NCI-H187 (cell line): ENCODE measurements at places on chromosomes 4 and X.

DNA sequence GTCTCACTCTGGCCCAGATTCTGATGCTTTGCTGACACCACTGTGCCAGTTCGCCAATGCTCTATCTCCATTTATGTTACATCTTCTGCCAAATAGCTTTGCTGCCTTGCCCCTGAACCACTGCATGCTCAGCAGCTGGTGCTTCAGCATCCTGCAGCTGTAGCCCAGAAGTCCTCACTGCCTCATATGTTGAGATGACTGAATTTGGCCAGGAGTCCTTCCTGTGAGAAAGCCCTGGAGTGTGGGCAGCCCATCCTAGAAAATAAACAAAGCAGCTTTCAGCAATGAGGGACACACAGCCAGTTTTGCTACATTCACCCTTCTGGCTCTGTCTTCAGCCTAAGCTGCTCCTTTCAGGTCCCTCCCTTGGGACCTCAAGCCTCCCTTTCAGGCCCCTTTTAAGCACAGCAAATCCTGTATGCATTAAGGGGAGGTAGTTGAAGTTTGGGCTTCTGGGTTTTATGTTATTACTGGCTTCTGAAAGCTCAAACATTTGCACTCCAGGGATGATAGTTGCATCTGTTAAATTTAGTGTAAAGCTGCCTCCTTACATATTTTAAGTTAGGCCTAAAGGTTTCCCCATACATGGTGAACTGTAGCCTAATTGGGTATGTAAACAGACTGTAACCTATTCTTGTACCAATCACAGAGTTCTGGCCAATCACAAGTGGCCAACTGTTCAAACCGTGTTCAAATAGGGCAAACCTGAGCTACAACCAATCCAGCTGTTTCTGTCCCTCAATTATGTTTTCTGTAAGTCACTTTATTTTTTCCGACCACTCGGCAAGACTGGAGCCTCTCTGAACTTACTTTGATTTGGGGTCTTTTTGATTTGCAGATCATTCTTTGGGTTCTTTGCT is 2.1 kb upstream of the TMEM165 start:
- DNase-seq: no peak

GRCh38 chr4:1204286-1204827 is 32.0 kb upstream of the SPON2 start:
- no peak for DNase-seq

- no peak for DNase-seq
These were observed 79.5 kb upstream of the SLIT2 start for GRCh38 chr4:20172070-20172760.

GRCh38 chr4:139808808-139809756 is 143.5 kb downstream of the MGST2 start:
- no peak for DNase-seq

DNA sequence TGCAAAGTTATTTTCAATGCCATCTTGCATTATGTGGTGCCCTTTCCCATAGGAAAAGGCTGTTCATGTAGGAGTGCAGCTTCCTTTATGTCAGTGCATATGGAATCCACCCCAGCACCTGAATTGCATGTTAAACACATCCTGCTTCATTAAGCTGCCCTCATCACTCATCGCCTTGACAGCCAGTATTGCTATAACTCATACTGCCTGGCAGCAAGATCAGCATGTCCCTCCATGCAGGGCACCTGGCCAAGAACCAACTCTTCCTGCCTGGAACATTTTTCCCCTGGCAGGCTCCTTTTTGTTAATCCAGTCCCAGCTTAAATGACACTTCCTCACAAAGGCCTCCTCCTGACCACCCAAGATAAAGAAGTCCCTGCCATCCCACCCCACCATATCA is 23.5 kb upstream of the CA5B start:
- DNase-seq: no peak

DNA sequence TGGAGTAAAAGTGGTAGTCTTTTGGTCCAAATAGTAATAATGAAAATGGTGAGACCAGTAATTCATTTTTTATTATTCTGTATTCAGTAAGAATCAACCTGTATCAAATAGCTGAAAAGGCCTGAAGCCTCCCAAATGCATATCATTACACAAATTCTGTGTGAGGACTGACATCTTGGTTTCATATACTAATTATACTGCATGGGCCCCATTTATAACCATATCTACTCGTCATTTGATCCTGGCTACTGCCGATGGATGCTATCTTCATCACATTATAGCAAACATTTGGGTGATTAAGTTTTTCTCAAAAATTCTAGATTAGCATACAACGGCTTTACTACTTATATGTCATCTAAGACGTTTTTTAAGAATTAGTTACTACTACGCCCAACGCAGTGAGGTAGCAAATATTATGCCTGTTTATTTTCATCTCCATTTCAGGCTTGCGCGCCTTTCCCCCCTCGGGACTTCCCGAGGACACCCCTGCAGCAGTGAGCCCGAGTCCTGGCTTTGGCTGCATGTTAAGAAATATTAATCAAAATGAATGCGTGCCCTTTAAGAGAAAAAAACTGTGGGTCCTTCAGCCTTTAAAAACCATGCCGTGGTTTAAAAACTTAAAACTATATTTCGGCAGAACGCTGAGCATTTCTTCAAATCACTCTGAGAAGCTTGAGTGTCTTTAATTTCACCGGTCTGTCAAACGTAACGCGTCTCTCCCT is 814 bp upstream of the MMAA start:
- DNase-seq: no peak

DNA sequence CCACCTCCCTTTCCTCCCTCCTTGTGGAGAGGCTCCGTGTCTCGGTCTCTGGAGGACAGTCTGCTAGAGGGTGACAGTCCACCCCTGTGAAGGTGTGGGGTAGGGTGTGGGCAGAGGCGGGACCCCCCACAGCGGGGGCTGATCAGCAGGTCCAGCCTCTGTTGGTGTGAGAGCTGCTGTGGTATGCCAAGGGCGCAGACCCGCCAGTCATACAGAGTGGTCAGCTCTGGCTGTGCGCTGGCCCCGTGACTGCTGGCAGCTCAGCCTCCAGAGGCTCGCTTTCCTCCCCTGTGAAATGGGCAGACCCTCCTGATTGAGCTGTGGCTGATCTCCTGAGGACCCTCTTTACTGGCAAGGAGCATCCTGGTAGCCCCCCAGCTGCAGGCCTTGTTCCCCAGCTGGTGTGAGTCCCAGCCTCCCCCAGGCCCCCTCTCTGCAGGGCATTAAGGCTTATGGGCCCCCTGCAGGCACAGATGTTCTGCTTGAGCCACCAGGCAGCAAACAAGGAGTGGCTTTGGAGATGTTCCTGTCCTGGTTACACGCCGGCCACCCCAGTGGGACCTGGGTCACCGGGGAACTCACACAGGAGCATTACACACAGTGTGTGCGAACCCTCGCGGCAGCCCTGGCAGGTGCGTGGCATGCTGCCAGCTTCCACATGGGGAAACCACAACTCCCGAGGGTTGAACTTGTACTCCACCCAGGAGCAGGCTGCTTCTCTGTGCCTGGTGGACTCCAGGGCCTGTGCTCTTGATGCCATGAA is 76.8 kb downstream of the PPP2R2C start:
- DNase-seq: no peak

DNA sequence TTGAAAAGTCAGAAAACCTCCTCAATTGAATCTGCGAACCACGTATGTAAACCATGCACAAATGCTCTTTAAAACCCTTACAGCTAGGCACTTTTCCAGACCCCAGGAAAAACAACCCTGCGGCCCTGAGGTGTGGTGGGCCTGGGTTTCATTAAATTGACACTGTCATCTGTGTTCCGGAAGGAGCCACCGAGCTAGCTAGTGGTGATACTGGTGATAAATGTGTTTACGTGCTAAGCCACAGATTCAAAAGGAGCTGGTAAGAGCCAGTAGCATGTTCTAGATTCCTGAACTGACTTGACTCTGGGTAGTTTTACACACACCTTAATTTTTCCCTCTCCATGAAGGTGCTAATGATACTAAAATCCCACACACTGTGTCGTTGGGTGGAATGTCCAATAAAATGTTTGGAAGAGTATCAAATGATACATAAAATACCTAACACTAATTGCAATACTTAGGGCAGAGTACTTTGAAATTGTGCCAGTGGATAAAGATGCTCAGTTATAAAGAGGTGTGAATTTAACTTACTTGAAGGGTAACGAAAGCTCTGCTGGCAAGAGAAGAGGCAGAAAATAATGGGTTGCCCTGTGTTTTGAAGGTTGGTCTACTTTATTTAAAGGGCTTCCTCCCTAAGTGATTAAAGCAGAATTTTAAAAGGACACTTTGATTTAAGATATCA is 8.5 kb downstream of the SMS start:
- DNase-seq: no peak

GRCh38 chrX:149903889-149904748 is 23.1 kb downstream of the MAGEA8 start:
- DNase-seq: no peak

- no peak for DNase-seq
These were observed 14.9 kb upstream of the PIM2 start for GRCh38 chrX:48933757-48934156.
